ENCODE measurements at places on chromosomes 3 and 15. TPM values are rescaled to one million over a fixed set of nuclear protein-coding genes. Genes with fewer than 3 reads are reported as not detected.

Gene SPG11
- total RNA-seq: 37.1 TPM

Gene PIF1
- total RNA-seq: 136 TPM

Gene TICRR
- total RNA-seq: 37.3 TPM

Gene CCDC33
- total RNA-seq: 2.0 TPM

Gene SCAMP5
- total RNA-seq: 51.8 TPM

Gene GPR15
- not detected for total RNA-seq

Gene RARB
- 0.22 TPM for total RNA-seq

Gene CCDC80
- total RNA-seq: 12.6 TPM

DNA sequence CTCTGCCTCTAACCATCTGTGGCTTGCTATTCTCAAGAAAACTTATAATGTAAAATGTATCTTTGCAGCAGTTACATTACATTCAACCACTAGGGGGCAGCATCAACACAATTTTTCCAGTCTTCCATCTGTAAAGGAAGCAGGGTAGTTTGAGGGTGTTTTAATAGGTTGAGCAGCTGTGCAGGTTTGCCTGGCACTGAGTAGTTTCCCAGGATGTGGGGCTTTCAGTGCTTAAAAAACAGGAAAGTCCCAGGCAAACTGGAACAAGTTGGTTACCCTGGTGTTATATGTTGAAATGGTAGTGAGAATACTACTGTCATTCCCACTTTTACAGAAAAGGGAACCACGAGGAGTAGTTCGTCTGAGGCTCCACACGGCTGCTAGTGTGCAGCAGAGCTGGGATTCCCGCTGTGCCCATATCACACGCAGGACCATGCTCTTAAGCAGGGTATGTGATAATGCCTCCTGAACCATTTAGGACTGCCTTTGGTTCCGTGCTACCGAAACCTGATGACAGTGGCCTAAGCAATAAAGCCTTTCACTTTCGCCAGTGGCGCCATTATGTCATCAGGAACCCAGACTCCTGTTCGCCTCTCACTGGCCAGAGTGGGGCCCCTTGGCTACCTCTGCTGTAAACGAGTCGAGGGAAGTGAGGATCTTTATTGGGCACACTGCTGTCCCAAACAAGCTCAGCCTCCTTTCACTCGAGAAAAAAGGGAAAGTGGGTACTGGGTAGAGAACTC, 64.7 kb upstream of the ZBTB38 start:
- peak; percentile 68 for DNase-seq
- H3K27me3 ChIP-seq: no peaks in the 10 kb centered on the region
- no peak overlapping the region for H3K27ac ChIP-seq
- H3K4me3 ChIP-seq: no peak overlapping the region
- no peaks in the 10 kb centered on the region for H3K36me3 ChIP-seq

GRCh38 chr3:196179380-196180308, 31.6 kb downstream of the ZDHHC19 start:
- no peak overlapping the region for H3K4me3 ChIP-seq
- DNase-seq: no peak
- peak overlapping the region; percentile 33 for H3K27ac ChIP-seq
- H3K27me3 ChIP-seq: no peaks in the 10 kb centered on the region

DNA sequence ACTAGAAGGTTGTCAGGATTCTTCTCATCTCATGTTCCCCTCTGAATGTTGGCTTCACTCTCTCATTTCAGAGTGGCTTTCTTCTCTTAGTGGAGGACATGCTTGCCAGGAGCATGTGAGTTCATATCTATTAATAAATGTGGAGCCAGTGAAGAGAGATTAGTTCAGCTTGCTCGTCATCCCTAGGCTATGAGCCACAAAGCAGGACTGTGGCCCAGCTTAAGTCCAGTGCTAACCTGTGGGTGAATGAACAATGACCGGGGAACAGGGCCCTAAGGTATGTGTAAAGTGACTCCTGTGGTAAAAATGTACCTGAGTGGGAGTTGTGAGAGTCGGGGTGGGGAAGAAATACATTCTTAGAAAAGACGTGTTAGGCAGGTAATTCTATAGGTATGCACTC, 96.9 kb upstream of the TBL1XR1 start:
- no peak for DNase-seq
- no peaks in the 10 kb centered on the region for H3K4me1 ChIP-seq
- no peak overlapping the region for H3K27ac ChIP-seq
- H3K27me3 ChIP-seq: no peaks in the 10 kb centered on the region

DNA sequence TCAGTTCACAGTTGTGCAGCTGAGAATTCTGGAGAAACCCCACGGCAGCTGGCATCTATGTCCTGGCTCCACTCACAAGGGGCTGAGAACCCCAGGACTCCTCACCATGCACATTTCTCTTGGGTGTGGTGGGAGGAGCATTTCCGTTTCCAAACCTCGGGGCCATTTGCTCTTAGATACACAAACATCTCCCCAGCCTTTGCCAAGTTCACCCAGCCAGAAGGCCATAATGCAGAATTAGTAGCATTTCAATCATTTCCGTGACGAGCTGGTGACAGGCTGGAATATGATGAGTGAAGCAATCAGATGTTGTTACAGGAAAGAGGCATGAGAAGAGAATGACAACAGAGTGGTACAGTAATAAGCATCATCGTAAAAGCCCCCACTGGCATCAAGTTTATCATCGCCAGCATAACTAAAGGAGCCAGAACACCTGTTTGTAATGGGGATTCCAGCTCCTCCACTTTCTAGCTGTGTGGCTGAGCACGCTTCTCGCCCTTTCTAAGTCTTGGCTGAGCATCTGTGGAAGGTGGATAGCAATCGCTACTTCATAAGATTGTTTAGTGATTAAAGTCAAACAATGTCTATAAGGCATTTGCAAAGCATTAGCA, 82.0 kb downstream of the LIPC start:
- H3K36me3 ChIP-seq: no peaks in the 10 kb centered on the region
- H3K27ac ChIP-seq: no peak overlapping the region
- H3K27me3 ChIP-seq: no peaks in the 10 kb centered on the region
- DNase-seq: no peak
- H3K4me1 ChIP-seq: no peaks in the 10 kb centered on the region

DNA sequence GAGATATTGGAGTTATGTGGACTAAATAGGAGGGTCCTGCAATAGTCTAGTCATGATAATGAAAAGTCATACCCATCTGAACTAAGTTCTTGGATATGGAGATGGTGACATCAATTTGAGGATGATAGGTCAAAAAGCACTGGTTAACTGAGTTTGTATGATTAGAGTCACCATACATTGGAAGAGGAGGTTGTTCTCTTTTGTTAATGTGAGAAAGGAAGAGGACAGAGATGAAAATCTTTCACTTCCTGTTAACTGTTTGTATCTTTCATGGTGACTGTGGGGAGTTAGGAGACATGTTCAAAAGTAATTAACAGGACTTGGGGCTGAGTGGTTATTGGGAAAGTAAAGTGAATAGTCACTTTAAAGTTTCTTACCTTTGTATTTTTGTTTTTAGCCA, 11.1 kb downstream of the TMEM62 start:
- no peak overlapping the region for H3K4me3 ChIP-seq
- no peaks in the 10 kb centered on the region for H3K36me3 ChIP-seq
- H3K27me3 ChIP-seq: no peaks in the 10 kb centered on the region
- no peaks in the 10 kb centered on the region for H3K4me1 ChIP-seq
- H3K27ac ChIP-seq: no peak overlapping the region
- DNase-seq: no peak

DNA sequence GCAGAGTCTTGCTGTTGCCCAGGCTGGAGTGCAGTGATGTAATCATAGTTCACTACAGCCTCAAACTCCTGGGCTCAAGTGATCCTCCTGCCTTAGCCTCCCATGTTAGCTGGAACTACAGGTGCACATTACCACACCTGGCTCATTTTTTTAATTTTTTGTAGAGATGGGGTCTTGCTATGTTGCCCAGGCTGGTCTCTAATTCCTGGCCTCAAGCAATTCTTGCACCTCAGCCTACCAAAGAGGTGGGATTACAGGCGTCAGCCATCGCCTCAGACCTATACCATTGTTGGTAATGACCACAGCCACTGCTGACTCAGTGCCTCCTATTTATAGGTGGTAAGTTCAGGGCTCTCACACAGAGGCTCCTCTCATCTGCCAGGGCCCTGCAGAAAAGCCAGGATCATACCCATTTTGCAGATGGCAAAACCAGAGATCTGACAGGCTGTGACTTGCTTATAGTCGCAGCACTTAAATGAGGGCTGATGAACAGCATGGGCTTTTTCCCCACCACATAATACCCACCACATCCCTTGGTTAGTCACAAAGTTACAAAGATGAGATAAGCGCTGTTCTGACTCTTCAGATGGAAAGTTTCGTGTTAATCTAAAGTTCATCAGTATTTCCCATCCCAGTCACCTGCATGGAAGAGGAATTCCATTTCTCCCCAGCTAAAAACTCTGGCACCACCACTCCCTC, 21.8 kb upstream of the SPATA12 start:
- no peaks in the 10 kb centered on the region for H3K27me3 ChIP-seq
- no peak overlapping the region for H3K4me3 ChIP-seq
- H3K27ac ChIP-seq: no peak overlapping the region
- DNase-seq: no peak
- H3K4me1 ChIP-seq: no peaks in the 10 kb centered on the region
- H3K36me3 ChIP-seq: no peaks in the 10 kb centered on the region

DNA sequence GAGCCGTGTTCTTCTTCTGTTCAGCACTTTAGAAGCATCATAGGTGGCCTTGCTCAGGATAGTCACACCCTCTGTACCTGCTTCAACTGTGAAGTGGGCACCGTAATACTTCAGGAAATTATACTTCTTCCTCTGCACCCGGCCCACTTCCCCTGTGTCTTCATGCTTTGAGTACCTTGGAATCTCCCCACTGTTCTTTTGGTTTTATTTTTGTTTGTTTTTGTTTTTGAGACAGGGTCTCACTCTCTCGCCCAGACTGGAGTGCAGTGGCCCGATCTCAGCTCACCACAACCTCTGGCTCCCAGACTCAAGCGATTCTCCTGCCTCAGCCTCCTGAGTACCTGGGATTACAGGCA, 1.7 kb downstream of the P2RY14 start:
- 0 out of 2 replicates have a peak, but pooled peaks cover 3% of the 10 kb centered on the region for H3K36me3 ChIP-seq
- no peak for DNase-seq
- peaks cover 2% of the 10 kb centered on the region for H3K4me1 ChIP-seq
- H3K27me3 ChIP-seq: no peaks in the 10 kb centered on the region

DNA sequence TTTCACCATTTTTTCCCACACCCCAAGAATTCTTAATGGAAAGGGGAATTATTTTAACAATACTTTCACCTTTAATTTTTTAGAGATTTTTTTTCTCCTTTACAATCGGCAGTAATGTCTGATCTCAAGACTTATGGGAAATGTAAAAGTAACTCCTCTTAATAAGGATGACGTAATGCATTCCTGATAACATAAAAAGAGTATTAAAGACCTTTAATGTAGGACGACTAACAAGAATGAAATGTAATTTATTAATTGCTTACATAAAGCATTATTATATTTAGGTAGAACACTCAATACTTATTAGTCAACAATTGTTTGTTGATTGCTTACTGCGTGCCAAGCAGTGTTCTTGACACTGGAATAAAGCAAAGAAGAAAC, 416.8 kb upstream of the NAALADL2 start:
- H3K4me1 ChIP-seq: peaks cover 6% of the 10 kb centered on the region
- no peak overlapping the region for H3K27ac ChIP-seq
- H3K4me3 ChIP-seq: no peak overlapping the region
- H3K36me3 ChIP-seq: no peaks in the 10 kb centered on the region
- no peak for DNase-seq
- no peaks in the 10 kb centered on the region for H3K27me3 ChIP-seq

- no peak overlapping the region for H3K4me3 ChIP-seq
- H3K27me3 ChIP-seq: no peaks in the 10 kb centered on the region
- no peak overlapping the region for H3K27ac ChIP-seq
- H3K36me3 ChIP-seq: no peaks in the 10 kb centered on the region
Measured at GRCh38 chr15:74264081-74264501, 28.0 kb downstream of the CCDC33 start.

DNA sequence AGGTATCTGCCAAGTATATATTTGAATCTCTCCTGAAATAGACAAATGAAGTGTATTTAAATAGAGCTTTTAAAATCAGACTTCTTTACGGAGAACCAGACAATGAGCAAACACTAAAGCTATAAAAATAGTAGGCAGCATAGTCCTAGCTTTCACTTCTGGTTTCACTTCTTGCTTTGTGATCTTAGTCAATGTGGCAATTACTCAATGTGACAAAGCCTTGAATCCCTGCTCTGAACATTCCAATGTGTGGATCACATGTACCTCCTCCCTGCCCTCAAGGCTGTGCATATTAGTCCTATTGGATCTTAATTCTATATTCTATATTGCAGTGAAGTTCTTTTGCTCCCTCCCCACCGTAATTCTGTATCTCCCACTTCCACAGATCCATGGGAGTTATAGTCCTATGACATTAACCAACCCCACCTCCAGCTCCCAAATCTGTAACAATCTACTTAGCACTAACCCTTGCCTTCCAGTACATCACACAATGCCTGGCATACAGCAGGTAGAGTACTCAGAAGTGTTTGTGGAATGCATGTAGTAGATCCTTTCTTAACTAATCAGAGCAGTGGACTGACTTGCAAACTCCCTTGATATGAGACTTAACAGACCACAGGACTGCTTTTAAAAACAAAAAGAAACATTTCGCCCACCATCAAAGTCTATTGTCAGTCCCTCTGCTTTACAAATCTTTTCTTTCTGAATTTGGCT, 24.3 kb upstream of the CP start:
- no peak overlapping the region for H3K27ac ChIP-seq
- H3K36me3 ChIP-seq: no peaks in the 10 kb centered on the region
- no peak for DNase-seq
- H3K4me3 ChIP-seq: no peak overlapping the region
- H3K4me1 ChIP-seq: no peaks in the 10 kb centered on the region

DNA sequence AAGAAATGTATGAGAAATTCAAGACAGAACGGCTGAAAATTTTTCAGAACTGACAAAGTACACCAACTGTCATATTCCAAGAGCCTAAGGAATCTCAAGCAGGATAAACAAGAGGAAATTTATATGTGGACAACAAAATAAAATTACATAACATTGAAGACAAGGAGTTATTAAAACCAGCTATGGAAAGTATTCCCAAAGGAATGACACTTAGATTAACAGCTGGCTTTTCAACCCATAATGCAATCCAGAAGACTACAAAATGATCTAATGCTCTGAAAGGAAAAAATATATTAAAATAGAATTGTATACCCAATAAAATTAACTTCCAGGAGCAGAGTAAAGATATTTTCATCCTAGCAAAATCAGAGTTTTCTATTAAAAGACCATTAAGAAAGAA, 132.2 kb upstream of the BNIP2 start:
- no peak overlapping the region for H3K4me3 ChIP-seq
- H3K27me3 ChIP-seq: no peaks in the 10 kb centered on the region
- no peaks in the 10 kb centered on the region for H3K36me3 ChIP-seq
- DNase-seq: no peak
- H3K27ac ChIP-seq: no peak overlapping the region

- DNase-seq: no peak
- H3K36me3 ChIP-seq: no peaks in the 10 kb centered on the region
- H3K27ac ChIP-seq: no peak overlapping the region
- H3K27me3 ChIP-seq: no peaks in the 10 kb centered on the region
- H3K4me1 ChIP-seq: no peaks in the 10 kb centered on the region
Measured at GRCh38 chr15:79365765-79366164, 54.9 kb downstream of the TMED3 start.

GRCh38 chr3:160754371-160754854, 1.6 kb upstream of the PPM1L start:
- peak overlapping the region; percentile 91 for H3K4me3 ChIP-seq
- DNase-seq: no peak
- H3K27me3 ChIP-seq: peaks cover 30% of the 10 kb centered on the region
- H3K4me1 ChIP-seq: no peaks in the 10 kb centered on the region

All from H1 (cell line).